AML-193 (cell line): ENCODE measurements at places on chromosomes 7 and 10.

- no peak for DNase-seq
Observed at GRCh38 chr7:146129296-146129695, 12.7 kb downstream of the CNTNAP2 start.

- no peak for DNase-seq
Observed at GRCh38 chr10:17053513-17053912, 76.1 kb downstream of the CUBN start.

- DNase-seq: no peak
Observed at GRCh38 chr7:29332875-29333855, 138.6 kb downstream of the CHN2 start.

GRCh38 chr7:114405427-114405826 lies 9.2 kb upstream of the FOXP2 start:
- peak; percentile 61 for DNase-seq

- DNase-seq: no peak
Observed at GRCh38 chr10:692682-693351, 3.3 kb upstream of the DIP2C start.

GRCh38 chr10:77978360-77978759 lies 51.0 kb downstream of the POLR3A start:
- DNase-seq: no peak

DNA sequence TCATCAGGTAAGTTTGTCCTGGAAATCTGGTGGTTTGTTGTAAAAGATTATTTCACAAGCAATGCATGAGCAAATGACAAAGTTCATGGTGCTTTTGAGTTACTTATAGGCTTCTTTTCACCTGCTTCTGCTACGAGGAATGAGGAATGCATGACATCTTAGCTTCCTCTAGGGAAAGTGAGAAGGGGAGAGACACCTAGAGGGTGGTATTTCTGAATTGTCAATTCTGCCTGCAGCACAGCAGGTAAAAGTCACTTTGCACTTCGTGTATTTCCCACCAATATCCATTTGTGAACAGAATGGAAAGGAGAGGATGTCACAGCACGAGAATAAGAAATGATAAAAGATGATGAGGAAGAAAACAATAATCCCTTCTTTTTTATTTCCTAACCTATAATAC lies 153.4 kb upstream of the FEZF1 start:
- DNase-seq: no peak

GRCh38 chr10:100807241-100807951 lies 62.0 kb downstream of the PAX2 start:
- no peak for DNase-seq

DNA sequence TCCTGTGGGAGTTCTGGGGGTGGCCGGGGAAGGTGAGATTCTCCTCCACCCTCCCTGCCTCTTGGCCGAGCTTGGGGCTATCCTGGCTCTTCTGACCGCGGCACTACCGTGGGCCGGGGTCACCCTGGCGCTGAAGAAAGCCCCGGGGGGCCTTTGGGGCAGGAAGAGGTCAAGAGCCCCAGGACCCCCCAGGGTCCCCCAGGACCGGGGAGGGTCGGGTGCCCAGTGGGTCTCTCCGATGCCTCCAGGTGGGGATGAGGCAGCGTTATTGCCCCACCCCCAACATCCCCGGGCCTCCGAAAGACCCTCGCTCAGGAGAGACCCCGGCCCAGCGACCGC lies 439 bp upstream of the KNDC1 start:
- no peak for DNase-seq

DNA sequence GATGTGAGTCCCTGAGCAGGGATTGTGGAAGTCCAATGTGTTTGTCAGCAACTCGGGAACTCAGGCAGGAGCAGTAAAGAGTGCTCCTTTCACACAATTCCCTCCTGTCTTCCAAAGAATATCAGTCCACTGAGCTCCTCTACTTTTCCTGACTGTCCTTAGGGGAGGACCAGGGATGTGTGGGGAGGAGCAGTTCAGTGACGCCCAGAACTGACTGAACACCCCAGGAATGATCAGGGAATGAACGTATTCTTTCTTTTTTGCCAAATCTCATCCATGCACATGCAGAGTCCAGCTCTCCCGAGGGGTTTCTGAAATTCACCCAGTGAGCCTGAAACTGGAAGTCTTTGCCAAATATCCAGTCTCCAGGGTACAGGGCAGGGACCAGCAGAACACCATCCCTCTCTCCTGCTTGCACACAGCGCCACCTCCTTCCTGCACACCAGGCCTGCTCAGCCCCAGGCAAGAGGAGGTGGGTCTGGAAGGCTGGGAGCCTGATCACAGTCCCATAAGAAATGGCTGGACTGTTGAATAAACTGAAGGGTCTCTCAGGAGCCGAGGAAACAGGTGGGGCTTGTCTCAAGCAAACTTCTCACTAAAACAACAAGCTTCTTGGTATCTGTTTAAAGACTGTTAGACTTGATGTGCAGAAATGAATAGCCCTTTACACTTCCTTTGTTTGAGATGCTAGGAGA lies 294.7 kb downstream of the C7orf25 start:
- DNase-seq: no peak

DNA sequence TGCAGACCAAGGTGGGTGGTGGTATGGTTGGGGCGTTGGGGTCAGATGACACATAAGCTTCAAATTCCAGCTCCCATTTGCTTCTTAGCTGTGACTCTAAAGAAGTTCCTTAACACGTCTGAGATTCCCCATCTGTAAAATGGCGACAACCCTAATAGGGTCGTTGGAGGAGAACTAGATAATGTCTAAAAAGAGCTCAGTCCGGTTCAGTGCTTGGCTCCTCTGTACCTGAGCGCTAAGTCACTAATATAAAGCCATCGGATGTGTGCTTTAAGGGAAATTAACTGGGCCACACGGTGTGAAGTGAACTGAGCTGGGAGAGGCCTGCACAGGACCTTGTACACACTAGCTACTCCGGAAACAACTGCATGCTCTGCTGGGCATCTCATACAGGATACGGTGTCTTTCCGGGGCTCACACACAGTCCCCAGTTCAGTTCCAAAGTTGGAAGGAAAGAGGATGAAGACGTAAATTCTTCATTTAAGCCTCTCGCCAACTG lies 476 bp upstream of the ZFYVE27 start:
- no peak for DNase-seq

GRCh38 chr7:5237286-5237685 lies 45.5 kb upstream of the SLC29A4 start:
- peak; percentile 72 for DNase-seq

DNA sequence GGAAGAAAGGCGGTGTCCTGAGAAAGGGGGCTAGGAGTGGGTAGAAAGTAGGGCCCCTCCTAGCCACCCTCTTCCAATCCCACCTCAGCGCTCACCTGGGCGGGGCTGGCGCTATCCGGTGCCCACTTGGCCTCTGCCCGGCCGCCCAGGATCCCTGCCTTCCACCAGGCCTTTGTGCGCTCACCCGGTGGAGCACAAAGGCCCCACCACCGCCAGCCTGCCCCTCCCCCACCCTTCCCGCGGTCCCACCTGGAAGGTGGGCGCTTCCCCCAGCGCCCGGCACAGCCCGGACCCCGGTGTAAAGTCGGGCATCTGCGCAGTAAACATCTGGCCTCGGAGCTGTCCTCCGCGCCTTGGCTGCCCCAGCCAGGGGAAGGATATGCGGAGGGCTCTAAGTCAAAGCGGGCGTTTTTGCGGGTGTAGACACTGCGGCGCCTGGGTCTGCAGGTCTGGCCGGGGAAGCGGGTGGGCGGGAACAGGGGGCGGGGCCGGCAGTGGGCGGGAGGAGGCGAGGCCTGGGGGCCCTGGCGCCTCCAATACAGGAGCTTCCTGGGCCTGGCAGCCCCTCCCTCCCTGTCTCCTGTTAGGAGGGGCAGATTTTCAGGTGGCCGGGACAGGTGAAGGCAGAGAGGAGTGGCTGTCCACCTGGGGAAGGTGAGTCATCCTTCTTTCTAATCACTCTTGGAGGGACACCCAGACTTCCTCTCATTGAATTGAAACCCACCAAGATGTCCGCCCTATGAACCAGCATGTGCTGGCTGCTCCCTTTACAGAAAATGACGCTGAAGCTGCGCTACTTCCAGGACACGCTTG lies 49.3 kb downstream of the PNLIPRP2 start:
- no peak for DNase-seq

DNA sequence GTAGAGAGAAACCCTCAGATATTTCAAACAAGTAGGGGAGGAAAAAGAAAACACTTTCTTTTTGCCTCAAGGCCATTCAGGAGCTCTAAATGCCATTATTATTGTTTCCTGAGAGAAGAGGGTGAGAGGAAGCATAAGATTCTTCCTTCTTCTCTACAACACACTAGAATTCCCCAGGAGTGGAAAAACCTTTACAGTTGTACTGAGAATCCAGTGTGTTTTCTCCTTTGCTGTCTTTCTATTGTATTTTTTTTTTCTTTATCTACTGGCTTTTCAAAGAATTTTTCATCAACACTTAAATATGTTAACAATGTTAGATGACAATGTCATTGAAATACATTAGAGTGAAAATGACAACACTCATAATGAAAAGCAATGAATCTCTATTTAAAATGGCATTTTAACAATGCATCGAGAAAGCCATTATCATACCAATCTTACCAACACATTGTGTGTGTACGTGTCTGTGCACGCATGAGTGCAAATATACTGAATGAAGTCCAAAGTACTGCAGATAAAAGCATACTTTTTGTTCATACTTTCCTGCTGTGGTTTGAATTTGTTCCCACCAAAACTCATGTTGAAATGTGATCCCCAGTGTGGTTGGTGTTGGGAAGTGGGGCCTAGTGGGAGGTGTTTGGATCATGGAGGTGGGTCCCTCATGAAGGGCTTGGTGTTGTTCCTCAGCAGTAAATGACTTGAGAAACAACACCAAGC lies 24.2 kb upstream of the MACC1 start:
- DNase-seq: no peak

- no peak for DNase-seq
Observed at GRCh38 chr7:139589474-139589873, 66.0 kb downstream of the CLEC2L start.
